ENCODE measurements at places on chromosomes 12 and 14.
A peak's percentile ranks its signal among the peaks of the same experiment; 100 is the strongest.

GRCh38 chr14:70809225-70810219 lies at the start of gene MAP3K9:
TSS of gene MAP3K9 (minus strand) at chr14:70809513. CDS start at chr14:70809171, 342 bp downstream.
- DNase-seq, result peak; percentile 97

- no peak for DNase-seq
Observed at GRCh38 chr12:129378496-129378895, 525.2 kb downstream of the GLT1D1 start.

DNA sequence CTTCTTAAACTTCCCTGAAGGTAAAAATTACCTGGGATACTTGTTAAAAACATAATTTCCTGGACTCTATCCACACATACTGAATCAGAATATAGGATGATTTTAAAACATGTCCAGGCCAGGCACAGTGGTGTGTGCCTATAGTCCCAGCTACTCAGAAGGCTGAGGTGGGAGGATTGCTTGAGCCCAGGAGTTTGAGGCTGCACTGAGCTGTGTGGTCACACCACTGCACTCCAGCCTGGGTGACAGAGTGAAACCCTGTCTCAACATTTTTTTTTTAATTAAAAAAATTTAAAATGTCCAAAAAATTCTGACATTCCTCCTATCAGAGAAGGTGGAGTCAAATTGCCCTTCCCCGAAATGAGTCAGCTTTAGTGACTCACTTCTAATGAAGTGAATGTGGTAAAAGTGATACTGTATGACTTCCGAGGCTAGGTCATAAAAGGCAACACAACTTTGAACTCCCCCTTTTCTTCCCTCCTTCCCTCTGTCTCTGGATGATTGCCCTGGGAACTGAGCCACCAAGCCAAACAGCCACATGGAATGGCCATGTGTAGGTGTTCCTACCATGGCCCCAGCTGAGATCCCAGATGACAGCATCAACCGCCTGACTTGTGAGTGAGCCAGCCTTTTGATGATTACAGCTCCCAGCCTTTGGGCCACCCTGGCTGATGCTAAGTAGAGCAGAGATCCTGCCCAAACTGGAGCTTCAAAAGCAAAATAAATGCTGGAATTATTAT lies 36.3 kb downstream of the LIMA1 start:
- peak; percentile 86 for DNase-seq

- DNase-seq, result no peak
Observed at GRCh38 chr12:55610598-55610997, 26.1 kb upstream of the OR10P1 start.

DNA sequence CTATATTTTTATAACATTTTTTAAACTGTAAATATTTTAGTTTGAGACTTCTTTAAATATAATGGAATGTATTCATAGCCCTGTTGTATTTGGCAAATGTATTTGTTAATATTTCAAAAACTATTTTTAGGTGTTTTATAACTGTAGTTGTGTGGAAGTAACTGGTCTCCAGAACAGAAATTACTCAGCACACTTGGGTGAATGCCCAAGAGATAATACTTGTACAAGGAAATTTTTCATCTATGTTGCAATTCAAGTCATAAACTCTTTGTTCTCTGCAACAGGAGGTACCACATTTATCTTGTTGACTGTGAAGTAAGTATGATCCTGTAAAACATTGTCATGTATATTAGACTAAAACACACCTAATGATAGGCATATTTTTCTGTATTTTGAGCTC lies 72.8 kb downstream of the SLCO1B3 start:
- DNase-seq, result no peak

DNA sequence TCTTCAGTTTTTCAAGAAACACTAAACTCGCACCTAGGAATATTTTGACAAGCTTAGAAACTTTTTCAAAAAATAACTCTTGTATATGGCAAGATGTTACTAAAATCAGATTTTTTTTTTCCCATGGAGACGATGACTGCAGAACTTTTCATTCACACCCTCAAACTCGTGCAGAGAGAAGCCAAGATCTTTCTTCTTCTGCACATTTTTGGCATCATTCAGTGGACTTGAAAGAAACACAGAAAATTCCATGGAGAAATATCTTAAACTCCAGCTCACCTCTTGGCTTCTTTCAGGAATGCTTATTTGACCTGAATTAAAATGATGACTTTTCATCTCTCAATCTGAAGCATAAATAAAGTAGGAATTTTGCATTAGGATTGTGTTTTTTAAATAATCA lies 919.4 kb downstream of the NRXN3 start:
- no peak for DNase-seq

GRCh38 chr12:128611736-128612135 lies 212.0 kb downstream of the SLC15A4 start:
- DNase-seq, result no peak
